ENCODE measurements at places on chromosomes 12 and 14.

DNA sequence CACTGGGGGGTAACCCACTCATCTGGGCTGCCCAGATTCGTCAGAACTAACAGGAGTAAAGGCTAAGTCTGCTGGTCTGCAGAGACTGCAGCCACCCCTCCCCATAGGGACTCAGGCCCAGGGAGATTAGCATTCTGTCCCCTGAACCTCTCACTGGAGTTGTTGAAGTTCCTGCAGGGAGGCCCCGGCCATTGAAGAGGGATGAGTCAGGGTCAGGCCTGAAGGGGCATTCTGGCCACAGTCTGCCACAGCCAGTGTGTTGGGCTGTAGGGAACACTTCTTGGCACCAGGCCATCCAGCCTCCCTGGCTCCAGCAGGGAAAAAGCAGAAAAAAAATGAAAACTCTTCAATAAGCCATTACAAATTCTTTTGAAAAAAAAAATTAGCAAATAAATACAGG is 35.3 kb downstream of the KLRK1 start:
- no peak for DNase-seq

DNA sequence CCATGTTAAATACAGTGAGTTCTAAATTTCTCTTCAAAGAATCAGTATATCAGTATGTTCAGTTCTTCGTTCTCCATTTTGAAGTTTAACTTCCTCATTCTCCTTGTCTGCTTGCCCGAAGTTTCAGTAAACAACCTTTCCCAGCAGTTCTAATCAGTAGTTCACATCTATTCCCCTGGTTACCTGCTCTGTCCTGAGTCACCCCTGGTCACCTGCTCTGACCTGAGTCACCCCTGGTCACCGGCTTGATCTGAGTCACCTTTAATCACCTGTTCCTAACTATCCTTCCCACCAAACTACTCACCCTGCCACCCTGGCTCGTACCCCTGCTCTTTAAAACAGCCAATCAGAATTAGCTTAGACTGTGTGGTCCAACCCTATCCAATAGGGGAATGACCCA is 9.4 kb upstream of the OR10G3 start:
- no peak for DNase-seq

DNA sequence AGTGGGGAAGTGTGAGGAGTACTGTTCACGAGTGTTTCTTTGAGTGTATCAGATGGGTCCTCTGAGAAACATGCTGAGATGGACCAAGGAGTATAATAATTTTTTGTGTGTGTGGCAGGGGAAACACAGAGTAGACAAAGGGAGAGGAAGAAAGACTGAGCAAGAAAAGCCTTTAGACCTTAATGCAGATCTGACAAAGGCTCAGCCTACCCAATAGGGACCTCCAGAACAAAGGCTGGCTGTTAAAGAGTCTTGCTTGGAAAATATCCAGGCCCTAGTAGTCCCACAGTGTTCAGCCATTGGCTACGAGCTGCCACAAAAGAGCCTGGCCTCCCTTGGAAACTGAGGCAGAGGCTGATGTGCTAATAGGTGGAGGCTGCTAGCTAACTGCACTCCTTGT is 13.5 kb downstream of the COQ5 start:
- no peak for DNase-seq

GRCh38 chr14:64053694-64054669 is 201.2 kb downstream of the SYNE2 start:
- DNase-seq = no peak

DNA sequence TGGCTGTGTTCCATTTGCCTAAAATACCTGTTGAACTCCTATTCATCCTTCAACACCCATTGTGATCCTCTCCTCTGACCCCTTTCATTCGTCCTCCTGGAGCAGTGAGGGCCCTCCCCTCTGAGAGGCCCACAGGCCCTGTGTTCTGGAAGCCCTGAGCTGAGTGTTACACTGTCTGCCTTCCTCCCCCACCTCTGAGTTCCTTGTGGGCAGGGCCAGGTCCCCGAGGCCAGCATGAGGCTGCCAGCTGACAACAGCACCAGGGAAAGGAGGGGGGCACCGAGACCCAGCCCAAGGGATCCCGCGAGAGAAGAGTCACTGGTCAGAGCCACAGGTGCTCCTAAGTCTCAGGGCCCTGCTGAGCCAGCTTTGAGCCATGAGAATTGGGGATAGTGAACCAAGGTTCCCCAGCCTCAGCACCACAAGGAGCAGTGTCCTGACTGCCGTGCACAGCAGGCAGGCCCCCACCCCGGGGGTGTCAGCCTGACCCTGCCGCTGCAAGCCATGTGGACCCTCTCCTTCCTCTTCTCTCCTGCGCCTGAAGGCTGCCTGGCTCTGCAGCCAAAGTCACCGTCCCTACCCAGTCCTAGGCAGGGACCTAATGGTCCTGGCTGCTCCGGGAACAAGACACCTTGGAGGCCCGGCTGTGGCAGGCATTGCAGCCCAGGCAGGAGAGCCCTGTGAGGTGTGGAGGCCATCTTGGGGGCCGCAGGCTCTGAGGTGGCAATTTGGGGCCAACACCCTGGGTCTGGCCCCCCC is 52.5 kb downstream of the BEGAIN start:
- no peak for DNase-seq

- no peak for DNase-seq
Measured at GRCh38 chr14:81859046-81859445, 325.4 kb upstream of the SEL1L start.

DNA sequence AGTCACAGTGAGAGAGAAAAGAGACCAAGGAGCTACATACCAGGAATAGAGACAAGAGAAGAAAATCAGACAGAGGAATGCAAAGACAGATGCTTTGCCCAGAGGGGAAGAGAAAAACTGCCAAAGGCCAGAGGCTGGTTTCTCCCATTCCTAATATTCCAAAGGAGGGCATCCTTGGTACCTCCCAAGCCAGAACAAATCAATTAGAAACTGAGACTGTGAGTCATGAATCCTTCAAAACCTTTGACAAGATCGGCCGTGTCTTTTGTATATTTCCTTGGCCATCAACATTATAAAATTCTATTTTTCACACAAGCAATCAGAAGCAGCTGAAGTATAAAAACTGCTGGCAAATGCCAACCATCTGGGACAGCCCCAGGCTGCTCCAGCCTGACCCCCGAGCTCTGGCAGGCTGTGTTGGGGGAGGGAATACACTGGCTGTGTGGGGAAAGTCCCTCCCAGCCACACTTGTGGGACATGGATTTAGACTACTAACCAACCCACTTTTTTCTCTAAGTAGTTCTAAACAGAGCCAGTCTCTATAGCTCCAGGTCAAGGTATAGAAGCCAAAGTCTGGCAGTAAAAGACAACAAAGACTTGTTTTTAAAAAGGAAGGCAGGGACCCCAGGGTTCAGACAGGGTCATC is 13.7 kb downstream of the POMT2 start:
- no peak for DNase-seq

DNA sequence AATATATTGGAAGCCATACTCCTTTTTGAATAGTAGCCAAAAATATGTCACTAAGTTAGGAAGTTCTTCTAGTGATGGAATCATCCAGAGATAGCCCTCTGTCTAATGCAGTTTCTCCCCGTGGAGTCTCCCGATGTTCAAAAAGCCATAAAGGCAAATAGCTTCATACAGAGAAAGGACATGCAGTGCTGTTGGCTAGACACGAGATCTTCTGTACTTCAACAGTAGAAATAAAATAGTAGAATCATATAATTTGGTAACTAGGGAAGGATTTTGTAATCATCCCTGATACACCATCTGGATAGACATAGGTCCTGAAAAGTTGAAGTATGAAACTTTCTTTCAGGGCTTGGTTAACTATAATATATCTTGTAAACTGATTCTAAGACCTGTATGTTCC is 27.6 kb downstream of the LRFN5 start:
- no peak for DNase-seq

DNA sequence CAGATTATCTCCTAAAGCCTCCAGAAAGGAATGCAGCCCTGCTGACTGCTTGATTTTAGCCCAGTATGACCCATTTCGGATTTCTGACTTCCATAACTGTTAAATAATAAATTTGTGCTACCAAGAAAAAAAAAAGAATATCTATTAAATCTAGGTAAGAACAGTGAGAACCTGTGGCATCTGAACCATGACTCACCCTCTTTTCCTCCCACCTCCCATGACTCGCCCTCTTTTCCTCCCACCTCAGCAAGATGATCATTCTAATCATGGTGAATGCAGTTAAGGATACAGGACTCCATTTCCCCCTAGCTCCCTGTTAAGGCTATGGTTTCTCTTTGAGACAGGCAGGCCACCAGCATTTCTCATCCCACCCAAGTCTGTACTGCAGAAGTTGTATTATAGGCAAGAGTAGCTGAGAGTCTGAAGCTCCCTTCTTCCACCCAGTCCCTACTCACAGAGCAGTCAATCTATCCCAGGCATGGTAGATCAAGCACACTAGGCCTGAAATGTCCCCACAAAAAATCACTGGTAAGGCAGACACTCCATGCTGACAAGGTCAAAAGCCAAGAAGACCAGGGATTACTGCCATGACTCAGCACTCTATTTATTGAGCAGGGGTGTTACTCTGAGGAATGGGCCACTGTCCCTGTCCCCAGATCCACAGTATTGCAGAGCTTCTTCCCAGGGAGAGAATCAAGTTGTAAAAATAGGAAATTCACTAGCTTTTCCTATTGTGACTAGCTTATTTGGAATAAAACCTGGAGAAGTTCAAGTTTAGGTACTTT is 188.9 kb downstream of the ADAMTS20 start:
- no peak for DNase-seq

GRCh38 chr14:105118646-105119407 is 49.7 kb downstream of the JAG2 start:
- DNase-seq = no peak

- DNase-seq = peak; percentile 3
Measured at GRCh38 chr12:21296751-21297406, 37.8 kb downstream of the SLCO1A2 start.

- DNase-seq = no peak
Measured at GRCh38 chr12:69885658-69886057, 60.6 kb downstream of the MYRFL start.

GRCh38 chr14:64442300-64442988 is 22.9 kb upstream of the AKAP5 start:
- no peak for DNase-seq

DNA sequence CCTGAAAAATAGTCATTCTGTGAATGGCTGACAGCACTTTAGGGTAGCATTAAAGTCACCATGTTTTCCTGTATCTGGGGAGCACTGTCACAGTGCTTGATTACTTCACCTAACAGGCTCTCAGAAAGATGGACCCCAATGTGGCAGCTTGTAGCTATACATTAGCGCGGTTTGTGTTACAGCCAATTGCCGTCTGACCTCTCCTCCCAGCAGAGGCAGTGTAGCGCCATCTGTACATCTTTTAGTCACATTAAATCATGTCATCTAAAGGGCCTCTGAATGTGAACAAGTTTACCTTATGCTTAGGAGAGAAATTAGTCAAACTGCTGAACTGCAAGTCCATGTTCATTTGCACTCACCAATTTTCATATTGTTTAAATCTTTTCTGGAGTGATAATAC is 113.7 kb downstream of the LMO3 start:
- DNase-seq = no peak

- no peak for DNase-seq
Measured at GRCh38 chr12:99772274-99772673, 124.7 kb downstream of the GARIN6 start.

DNA sequence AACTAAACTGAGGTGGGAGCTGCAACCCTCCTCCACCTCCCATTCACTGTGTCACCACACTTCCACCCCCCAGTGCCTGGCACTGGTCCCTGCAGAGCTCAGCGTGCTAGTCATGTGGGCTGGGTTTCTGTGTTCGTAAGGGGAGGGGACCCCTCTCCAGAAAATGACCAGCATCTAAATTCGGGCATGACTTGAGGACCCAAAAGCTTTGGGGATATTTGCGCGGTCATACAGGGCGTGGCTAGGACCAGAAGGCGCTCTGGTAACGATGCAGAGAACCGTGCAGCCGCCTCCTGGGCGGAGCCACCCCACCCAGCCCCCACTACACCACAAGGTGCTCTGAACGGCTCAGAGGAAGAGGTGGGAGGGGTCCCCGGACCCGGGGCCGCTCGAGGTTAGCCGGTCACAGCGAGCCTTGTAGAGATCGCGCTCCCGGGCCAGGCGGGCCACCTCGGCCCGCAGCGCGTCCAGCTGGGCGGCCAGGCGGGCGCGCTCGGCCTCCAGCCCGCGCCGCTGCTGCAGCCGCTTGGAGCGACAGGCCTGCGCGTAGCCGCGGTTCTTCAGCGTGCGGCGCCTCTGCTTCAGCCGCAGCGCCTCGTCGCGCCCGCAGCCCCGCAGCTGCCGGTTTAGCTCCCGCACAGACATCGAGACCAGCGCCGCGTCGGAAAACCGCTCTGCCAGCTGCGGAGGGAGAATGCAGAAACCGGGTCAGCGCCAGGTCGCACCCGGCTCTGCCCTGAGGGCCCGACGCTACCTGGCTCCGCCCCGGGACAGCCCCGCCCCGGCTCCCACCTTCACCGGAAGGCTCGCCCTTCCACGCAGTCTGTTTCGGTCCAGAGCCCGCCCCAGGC is 9.8 kb downstream of the CPNE6 start:
- peak; percentile 65 for DNase-seq

GRCh38 chr12:48296586-48297282 is 54.0 kb downstream of the ZNF641 start:
- peak; percentile 44 for DNase-seq

DNA sequence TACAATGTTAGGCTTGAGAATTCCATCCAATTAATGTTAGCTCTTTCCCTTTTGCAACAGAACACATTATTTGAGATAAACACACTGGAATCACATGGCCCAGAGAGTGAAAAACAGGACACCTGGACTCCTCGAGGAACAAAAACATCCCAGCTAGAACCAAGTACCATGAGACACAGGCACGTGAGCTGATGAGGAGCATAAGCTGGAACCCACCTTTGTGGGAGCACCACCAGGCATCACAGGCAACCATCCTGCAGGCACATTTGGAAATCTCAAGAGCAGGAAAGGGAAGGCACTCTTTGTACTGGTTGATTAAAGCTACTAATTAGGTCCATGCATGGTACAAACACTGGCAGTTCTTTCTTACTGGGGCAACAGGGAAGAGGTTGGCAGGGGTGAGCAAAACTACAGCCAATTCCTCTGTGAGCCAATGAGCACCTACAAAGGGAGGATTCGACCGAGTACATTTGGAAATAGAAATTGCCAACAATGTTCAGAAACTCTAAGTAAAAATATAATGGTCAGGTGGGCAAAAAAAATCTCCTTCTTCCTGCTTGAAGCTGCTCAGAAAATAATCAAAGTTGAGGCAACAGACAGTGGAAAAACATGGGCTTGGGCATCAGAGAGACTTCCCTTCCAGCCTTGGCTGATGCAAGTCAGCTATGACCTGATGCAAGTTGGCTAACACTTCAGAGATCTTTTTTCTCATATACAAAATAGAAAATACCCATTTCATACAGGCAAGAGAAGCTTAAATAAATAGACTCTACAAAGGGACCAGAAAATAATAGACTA is 216.7 kb downstream of the NUAK1 start:
- DNase-seq = no peak

- no peak for DNase-seq
Measured at GRCh38 chr12:92496790-92497189, 206.0 kb upstream of the PLEKHG7 start.

DNA sequence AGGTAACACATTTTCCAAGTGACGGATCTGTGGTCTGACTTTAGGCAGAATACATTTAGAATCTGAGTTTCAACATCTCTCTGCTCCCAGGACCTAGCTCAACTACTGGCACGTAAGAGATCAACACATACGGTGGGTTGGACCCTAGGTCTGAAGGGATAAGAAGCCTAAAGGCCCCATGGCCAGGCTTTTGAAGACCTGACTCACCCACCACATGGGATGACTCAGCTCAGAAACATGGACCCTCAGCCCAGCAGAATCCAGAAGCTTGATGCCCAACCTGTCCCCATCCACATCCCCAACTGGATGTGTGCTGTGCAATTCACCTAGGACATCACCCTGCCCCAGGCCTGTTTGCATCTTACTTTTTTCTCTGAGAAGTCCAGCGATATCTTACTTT is 770.2 kb downstream of the BCL11B start:
- no peak for DNase-seq

Measured in activated T-cell treated with anti-CD3 and anti-CD28 coated beads for 24 hours (primary cell).